ENCODE measurements at places on chromosomes 2 and 18.
A peak's percentile ranks its signal among the peaks of the same experiment; 100 is the strongest.

DNA sequence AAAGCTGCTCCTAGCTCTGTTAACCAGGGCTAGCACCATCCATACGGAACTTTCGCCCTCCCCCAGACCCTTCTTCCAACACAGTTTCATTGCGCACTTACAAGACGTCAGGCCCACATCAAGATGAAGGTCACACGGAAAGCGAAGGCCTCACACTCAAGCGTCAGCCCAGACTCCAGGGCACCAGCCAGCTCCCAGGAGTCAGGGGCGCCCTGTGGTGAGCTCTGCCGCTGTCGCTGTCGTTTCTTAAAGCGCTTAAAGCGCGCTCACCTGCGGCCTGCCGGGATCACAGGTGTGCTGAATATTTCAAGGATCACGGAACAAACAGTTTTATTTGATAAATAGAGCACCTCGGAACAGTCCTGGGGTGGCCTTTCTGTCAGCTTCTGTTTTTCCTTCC, 163.1 kb downstream of the CDH20 start:
- DNase-seq, result no peak

DNA sequence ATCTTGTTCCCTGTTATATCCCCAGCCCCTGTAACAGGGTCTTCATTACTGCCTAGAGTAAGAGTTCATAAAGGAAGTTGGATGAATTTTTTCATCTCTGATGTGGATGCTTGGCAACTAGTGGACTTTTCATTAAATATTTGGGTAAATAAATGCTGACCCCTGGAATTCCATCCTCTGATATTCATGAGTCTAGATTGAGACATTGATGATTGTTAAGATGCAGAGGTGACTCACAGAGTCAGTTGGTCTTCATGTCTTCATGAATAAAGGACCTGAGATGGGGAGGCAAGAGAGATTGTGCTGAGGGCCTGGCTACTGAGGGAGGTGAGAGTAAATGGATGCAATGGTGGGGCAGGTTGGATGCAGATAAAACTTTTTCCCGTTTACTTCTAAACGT, 132.7 kb upstream of the NT5C1B start:
- DNase-seq, result no peak

GRCh38 chr2:45743531-45744396, 92.3 kb downstream of the PRKCE start:
- DNase-seq, result peak; percentile 70

- DNase-seq, result peak; percentile 57
Measured at GRCh38 chr2:149885946-149886345, 298.4 kb upstream of the MMADHC start.

DNA sequence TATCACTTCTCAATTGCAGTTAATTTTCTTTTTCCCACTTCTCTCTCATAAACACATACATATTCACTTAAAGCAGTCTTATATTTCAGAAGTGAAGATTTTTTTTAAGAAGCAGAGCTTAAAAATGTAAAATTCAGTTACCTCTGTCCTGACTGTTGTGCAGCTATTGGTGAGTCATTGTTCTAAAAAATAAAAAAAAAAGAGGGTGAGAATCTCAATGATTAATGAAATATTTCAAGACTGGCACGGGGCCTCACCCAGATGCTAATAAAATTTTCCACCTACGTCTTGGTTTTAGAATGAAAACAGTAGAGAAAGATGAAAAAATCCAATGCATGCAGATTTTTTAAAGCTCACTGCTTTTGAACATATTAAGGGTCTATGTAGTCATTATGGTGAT, 67.7 kb downstream of the RDH14 start:
- DNase-seq, result no peak

DNA sequence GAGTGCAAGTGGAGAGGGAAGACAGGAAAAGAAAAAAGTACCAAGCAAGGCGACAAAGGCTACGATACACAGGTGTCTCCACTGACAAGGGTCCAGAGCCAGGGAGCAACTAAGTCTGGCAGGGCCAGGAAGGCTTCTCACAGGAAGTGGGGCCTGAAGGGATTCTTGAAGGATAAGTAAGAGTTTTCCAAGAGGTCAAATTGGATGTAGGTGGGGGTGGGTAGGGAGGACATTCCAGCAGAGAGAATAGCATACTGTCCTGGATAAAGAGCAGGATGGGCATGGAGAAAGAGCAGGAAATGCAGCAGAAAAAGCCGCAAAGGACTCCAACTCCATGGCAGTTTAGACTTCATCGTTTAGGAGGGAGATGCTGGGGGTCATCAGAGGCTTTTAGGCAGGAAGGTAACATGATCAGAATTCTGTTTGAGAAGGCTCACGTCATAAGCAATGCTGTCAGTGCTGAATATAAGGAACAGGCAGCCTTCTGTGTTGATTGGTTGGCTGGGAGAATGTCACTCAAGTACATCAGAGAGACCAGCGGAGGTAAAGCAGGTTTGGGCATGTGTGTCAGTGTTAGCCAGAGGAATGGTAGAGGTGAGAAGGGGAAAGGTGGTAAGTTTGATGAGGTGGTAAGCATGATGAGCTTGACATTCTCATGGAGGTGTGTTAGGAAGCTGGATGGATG, 35.1 kb downstream of the ARHGAP25 start:
- DNase-seq, result no peak

DNA sequence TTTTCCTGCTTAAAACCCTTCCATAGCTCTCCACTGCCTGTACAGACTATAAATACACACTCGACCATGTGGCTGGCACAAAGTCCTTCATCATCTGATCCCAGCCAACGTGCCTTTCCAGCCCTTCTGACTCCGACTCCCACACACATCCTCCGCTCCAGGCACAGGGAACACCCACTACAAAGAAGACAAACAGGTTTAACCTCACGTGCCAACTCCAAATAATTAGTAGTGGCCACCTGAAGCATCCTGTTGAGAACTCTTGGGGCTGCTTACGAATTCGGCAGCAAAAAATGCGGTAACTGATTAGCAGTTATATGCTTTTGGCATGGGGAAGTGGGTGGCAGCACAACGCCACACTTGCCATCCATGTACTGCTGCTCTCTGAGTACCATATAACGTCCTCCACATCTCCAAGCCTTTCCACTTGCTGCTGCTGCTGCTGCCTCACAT, 12.1 kb downstream of the SPIRE1 start:
- DNase-seq, result no peak

GRCh38 chr2:232633413-232634205, at the start of gene EFHD1:
TSS of gene EFHD1 (plus strand) at chr2:232633604. CDS start at chr2:232633705, 101 bp downstream.
- DNase-seq, result no peak

- DNase-seq, result no peak
Measured at GRCh38 chr18:10035281-10035991, 121.6 kb downstream of the VAPA start.
